SK-N-SH (cell line): ENCODE measurements at places on chromosomes 5 and 9. TPM values are rescaled to one million over a fixed set of nuclear protein-coding genes. Genes with fewer than 3 reads are reported as not detected.

GRCh38 chr5:40436535-40437237, 243.0 kb upstream of the PTGER4 start:
- no peak for DNase-seq

RLN1 gene
- 0.23 and 0.37 TPM in 2 replicates for polyA plus RNA-seq

INSL6 gene
- not detected in 2 replicates for polyA plus RNA-seq

DNA sequence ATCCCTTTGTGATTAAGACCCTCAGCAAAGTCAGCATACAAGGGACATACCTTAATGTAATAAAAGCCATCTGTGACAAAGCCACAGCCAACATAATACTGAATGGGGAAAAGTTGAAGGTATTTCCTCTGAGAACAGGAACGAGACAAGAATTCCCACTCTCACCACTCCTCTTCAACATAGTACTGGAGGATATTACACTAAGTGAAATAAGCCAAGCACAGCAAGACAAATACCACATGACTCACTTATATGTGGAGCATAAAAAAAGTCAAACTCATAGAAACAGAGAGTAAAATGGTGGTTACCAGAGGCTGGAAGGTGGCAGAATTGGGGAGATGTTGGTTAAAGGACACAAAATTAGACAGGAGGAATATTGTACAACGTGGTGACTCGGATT, 118.1 kb upstream of the NFIL3 start:
- DNase-seq, result no peak

GRCh38 chr5:127957701-127958239, 125.8 kb upstream of the SLC12A2 start:
- no peak for DNase-seq

DNA sequence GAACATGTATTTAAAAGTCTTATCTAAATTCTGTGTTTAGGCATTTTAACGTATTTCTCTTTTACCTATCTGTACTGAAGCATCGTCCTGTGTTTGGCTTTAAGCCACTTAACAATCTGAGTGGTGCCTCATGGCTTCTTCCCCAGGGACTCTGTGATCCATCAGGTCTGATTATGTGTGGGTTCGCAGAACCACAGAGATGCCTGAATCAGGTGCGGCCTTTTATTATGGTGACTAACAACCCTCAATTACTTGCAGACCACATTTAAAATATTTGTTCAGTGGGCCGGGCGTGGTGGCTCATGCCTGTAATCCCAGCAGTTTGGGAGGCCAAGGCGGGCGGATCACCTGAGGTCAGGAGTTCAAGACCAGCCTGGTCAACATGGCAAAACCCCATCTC, 39.6 kb upstream of the SAP30L start:
- no peak for DNase-seq

SLC34A1 gene
- polyA plus RNA-seq, result 0.03 TPM in 1 of 2 replicates, not detected in the other

- peak; percentile 28 for DNase-seq
These were observed 20.6 kb upstream of the SV2C start for GRCh38 chr5:76062502-76063041.

TERT gene
- polyA plus RNA-seq, result 1.8 and 2.4 TPM in 2 replicates

CDH9 gene
- not detected in 2 replicates for polyA plus RNA-seq

OTP gene
- not detected in 2 replicates for polyA plus RNA-seq

GRCh38 chr9:38281917-38282316, 110.6 kb upstream of the ALDH1B1 start:
- DNase-seq, result no peak

DNA sequence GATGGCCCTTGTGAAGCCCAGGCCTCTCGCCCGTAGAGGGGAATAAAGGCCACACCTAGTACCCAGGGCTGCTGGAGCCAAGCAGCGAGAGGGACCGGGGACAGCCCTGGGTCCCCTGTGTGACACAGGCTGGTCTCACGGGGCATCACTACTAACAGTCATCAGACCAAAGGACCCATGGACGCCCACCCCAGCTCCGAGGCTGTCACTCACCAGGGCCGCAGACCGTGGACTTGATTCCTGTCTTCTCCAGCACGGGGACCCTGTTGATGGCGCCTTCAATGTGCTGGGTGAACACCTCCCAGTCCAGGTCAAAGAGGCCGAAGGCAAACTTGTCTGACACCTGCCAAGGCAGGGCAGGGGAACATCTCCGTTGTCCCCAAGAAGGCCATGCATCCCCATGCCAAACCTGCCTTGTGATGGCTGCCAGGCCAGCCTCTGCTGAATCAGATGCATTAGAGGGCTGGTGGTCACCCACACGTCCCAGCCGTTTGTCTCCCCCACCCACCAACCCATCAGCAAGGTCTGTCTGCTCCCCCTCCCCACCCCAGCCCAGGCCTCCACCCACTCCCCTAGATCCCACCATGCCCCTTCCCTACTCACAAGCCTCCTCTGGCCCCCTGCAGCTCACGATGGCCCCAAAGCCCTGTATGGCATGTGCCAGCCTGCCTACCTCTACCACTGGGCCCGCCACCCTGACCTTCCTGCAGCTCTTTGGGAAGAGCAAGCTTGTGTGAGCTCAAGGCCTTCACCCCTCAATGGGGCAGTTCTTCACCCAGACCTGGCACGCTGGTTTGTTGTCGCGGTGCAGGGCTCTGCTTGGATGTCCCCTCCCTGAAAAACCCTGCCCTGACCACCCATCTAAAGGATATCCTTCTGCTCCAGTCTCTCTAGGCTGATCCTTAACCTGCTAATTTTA, 20.8 kb downstream of the SARDH start:
- DNase-seq, result no peak

TMEM215 gene
- not detected in 2 replicates for polyA plus RNA-seq

HEMGN gene
- not detected in 2 replicates for polyA plus RNA-seq

ENHO gene
- polyA plus RNA-seq, result 1.2 and 1.5 TPM in 2 replicates

DNA sequence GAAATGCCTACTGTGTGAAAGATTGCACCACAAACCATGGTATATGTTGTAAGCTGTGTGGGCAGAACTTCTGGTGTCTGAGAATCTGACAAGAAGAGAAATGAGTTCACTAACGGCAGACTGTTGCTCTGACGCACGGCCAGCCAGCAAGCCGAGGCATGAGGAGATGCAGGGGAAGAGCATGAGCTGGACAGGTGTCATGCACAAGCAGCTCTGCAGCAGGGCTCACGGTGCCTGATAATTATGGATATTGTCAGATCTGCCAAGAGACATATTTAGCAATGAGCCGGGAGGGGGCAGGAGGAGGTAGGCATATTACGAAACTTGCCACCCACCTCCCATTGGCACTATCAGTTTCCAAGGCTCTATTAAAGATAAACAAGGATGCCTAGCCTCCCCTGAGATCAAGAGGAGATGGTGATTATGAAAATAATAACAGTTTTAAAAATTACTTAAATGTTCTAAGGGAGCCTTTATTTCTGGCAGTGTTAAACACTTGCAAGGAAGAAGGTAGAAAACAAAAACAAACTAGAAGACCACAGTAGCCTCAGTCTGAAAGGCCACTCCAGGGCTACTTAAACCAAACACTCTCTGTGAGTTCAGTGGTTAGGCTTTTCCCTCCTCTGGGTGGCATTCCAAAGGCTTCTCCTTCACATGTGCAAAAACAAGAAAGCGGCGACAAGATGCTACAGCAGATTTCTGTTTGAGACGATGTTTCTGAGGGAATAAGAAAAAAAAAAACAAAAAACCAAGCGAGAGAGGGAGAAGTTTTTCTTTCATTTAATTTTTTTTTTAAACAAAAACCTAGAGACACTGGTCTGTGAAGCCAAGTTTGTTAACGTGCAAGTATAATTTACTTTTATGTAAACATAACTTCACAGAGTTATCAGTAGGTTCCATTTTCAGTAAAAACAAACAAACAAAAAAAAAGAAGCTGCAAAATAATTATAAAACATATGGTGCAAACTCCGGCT, 339.5 kb downstream of the BNC2 start:
- DNase-seq, result no peak

DNA sequence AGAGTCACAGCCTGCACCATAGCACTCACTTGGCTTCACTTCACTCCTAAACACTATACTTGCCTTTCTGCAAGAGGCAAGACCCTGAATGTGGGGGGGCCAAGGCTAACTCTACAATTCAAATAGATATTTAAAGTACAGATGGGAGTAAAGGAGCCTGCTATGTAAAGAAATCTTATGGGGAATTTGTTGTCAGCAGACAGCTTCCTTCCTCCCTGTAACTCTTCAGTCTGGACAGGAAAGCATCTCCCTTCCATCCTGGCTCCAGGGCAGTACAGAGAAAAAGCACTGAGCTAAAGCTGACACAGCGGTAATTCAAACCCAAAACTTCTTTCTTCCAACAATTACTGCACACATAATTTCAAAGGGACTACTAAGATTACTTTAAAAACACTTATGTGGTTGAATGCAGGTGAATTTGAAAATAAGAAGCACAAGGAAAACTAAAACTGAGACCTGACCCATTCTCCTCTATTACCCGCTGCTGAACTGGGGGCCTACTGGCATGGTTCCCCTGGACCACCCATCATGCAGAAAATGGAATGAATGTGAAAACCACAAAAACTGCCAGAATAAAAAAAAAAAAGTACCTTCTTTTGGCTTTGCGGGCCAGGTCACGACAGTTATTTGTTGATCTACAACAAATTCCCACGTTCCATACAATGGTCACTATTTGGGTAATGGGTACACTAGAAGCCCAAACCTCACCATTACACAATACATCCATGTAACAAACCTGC, 13.4 kb downstream of the VDAC1 start:
- no peak for DNase-seq

DNA sequence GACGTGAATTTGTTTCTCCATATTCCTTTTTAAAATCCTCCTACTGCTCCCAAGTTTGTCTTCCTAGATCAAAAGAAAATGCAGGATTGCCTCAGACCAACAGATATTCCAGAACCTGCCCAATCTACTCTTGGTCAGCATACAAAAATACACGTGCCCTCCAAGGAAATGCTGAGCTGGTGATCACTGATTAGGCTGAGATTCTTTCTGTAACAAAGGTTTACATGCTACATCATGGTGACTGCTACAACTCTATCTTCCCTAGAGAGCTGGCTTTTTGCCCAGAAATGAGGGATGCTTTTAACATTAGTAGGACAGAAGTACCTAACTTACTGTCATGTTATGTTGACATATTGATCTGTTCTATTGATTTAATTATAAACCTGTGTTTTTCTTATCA, 35.5 kb downstream of the OR2Y1 start:
- no peak for DNase-seq
